ENCODE measurements at places on chromosomes 16 and 17.

GRCh38 chr17:17351901-17352781, 49.0 kb downstream of the NT5M start:
- no peak for DNase-seq

- DNase-seq, result no peak
Observed at GRCh38 chr16:4465977-4466779, 8.2 kb downstream of the NMRAL1 start.

GRCh38 chr17:58530655-58531054, 16.2 kb upstream of the MTMR4 start:
- DNase-seq, result no peak

DNA sequence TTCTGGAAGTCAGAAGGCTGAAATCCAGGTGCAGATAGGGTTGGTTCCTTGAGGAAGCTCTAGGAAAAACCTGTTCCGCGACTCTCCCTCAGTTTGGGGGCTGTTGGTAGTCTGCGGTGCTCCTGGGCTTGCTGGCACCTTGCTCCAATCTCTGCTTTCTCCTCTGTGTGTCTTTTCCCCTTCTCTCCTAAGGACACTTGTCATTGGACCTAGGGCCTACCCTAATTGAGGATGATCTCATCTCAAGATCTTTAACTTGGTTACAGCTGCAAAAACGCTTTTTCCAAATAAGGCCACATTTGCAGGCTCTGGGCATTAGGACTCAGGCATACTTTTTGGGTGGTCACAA, 12.9 kb upstream of the CACNG4 start:
- no peak for DNase-seq

GRCh38 chr16:48452991-48453760, 68.0 kb upstream of the SIAH1 start:
- DNase-seq, result no peak

DNA sequence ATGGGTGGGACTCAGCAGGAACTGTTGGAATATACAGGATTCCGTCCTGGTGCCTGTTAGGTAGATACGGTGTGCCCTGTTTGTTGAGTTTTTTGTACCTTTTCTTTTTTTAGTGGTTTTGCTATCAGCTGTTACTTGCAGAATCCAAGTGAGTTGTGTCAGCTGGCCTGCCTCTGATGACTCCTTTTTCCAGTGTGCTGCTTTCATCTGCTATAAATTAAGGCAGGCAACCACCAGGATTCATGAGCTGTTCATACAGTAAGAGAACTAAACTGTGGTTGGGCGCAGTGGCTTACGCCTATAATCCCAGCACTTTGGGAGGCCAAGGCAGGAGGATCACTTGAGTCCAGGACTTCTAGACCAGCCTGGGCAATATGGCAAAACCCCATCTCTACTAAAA, 79.9 kb downstream of the WNT3 start:
- DNase-seq, result no peak

DNA sequence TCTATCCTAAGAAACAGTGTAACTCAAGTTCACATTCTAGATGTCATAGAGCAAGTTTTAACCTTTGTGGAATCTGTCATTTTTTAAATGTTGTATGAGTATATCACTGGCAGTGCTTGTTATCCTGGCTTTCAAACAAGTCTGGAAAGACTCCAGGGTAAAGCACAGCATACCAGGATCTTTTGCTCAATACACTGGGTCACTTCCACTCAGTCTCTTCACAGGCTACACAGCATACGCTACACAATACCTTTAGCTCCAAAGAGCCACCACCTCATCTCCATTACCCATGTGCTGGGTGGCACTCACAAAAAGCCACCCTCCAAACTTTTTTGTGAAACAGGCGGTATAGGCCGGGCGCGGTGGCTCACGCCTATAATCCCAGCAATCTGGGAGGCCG, 69.5 kb downstream of the PARN start:
- DNase-seq, result no peak

- no peak for DNase-seq
Observed at GRCh38 chr17:72930031-72930430, 162.5 kb downstream of the SLC39A11 start.

DNA sequence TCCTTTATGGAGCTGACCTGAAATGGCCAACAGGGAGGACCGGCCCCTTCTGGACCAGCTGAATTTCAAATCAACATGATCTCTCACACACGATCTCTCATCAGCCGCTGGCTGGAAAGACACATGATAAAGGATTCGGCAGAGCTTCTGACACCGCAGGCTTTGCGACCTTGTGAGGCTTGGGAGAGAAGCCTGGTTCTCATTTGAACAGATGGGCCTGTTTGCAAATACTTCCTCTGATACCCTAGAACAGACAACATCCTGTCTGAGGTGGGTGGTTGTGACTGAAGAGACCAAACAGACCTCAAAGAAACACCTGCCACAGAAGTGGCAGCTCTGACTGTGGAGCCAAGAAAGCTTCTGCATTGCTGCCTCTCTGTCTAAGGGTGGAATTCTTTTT, 77.9 kb upstream of the SDK2 start:
- no peak for DNase-seq

DNA sequence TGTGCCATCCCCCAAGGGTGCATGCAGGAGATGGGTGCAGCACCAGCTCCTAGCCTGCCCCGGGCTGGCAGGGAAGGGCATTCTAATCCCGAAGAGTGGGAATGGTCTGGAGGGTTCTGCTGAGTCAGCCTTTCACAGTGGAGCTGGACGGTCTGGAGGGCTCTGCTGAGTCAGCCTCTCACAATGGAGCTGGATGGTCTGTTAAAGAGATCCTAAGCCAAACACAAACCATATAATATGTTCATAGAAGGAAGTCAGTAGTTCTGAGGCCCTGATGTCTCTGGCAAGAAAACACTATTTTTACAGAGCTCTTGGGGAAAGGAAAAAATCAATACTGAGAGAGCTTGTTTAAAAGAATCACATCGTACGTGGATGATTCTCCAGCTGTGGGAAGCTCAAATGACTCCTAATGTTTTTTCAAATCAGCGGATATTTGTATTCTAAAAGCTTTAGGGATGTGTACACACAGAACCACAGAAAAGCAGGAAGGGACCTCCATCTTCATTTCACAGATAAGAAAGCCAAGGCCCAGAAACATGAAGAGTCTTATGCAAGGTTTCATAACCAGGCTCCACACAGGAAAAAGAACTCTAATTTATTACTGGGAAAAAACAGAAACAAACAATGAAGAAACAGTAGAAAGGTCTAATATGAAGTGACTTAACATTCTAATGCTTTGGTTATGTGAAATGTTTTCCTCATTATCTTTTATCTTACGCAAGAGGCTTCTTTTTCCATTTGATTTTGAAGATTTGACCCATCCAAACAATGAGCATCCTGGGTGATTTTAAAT, 176.3 kb downstream of the VPS53 start:
- no peak for DNase-seq

GRCh38 chr17:65679165-65679845, 117.9 kb upstream of the AXIN2 start:
- no peak for DNase-seq

DNA sequence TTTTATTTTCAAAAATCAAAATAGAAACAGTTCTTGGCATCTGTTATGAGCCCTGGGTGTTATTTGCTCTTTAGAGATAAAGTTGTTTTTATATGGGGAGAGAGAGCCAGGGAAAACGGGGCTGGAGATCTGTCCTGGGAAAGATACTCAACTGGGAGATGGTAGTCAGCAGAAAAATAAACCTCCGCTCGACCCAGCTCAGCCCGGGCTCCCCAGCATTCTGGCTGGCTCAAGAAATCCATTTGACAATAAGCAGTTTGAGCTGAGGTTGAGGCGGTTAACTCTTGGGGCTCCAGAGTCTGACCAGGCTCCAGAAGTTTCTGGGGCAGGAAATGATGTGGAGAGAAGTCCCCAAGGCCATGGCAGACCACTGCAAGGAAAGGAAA, 151.9 kb downstream of the IRX5 start:
- DNase-seq, result no peak

GRCh38 chr17:40561871-40562611, 3.2 kb downstream of the CCR7 start:
- no peak for DNase-seq

GRCh38 chr17:17575360-17576251, 15.9 kb downstream of the PEMT start:
- DNase-seq, result no peak

DNA sequence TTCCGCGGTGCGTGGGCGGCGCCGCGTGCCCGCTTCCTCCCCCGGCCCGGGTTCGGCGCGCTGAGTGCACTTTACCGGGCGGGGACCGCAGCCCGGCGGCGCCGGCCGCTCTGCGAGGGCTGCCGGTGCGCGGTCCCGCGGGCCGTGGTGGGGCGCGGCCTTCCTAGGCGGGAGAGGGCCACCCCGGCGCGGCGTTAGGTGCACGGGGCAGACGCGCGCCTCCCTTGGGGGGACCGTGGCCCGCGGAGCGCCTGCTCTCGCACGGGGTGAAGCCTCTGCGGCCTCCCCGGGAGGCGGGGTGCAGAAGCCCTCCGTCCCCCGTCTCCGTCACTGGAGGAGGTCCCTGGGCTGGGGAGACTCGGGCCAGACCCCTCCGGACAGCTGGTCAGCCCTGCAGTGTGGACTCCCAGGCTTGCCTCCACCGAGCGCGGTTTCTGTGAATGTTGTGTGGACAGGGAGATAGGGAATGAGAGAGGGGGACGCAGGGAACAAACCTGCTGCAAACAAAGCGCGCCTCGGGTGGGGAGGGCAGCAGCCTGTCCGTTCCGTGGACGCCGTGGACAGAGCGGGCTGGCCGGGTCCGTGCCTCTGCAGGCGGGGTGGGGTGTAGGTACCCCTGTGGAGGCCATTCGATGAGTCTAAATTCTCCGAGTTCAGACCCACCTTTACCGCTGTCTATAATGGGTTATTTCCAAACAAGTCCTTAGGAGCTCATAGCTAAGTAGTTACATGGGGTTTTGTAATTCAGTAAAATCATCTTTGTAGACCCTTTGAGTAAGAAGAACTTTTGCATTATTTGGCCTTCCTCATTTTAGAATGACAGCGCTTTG, 721 bp downstream of the TBCD start:
- no peak for DNase-seq

DNA sequence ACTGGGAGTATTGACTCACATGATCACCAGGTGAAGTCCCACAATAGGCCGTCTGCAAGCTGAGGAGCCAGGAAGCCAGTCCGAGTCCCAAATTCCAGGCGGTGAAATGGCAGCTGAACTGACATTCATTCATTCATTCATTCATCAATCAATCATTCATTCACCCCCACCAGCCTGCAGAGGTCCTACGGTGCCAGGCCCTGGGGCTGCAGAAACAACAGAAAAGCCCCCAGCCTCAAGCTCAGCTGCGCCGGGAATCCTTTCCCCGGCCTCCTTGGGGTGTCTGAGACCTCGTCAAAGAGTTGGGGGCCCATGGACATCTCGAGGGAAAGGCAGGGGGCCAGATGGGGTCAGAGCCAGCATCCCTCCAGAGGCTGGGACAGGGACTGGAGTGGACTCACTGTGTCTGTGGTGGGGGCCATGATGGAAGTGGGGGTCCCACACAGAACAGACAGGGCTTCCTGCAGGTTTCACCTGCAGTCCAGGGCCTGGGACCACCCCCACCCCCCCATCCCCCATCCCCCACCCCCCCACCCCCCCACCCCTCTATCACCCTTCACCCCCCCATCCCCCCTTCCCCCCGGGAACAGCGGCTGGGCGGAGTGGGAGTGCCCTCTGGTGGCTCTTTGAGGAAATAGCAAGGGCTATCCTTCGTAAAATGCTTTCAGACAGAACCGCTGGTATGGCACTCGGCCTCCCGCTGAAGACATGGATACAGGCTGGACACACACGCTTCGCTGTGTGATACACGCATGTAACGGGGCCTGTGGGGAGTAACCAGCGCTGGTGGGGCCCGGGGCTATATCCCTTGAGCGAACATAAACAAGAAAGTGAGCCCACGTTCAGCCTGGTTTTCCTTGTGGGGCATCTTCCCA, 8.5 kb upstream of the ZC3H18 start:
- DNase-seq, result no peak

GRCh38 chr16:56610609-56611111, 2.3 kb downstream of the MT2A start:
- no peak for DNase-seq

DNA sequence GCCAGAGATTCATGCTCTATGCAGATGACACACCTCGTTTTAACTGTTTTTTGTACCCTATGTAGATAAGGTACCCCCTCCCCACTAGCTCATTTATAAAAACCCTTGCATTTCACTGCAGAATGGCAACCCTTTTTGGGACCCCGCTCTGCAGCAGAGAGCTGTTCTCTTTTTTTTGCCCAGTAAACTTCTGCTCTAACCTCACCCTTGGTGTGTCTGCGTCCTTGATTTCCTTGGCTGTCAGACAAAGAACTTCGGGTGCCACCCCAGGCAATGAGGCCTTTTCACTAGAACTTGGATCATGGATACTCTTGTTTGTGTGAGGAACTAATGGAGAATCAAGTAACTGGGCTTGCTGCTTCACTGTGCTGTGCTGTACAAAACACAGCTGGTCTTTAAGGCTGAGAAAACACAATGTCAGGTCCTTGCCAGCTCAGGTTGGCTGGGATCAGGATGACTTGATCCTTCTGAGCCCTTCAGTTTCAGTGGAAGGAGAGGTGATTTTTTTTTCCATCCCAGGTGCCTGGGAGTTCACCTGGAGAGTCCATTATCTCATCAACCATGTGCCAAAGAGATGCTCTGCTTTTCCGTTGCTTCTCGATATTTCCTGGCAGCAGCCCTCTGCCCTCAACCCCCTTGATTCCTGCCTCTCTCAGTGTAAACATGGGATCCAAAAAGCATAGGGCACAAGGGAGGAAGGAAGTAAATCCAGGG, 133.2 kb upstream of the FAM20A start:
- DNase-seq, result no peak

DNA sequence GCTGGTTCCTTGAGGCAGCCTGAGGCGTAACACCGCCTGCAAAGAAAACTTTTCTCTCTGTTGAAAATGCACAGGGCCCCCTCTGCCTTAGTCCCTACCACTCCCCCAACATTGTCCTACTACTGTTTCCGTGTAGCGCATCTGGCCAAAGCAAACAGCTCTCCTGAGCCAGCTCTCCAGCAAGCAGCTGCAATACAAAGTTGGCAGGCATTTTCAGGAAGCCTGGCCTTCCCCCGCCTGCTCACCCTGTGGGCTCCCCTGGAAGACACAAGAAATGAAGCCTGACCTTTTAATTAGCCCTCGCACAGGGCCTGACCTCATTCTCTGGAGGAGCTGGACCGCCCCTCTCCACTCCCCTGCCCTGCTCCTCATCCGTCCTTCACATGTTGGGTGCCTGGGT, 66.7 kb downstream of the SOX9 start:
- no peak for DNase-seq

- no peak for DNase-seq
Observed at GRCh38 chr17:65850486-65850885, 289.0 kb upstream of the AXIN2 start.

GRCh38 chr17:53032861-53033271, 789.9 kb upstream of the KIF2B start:
- DNase-seq, result no peak
